ENCODE measurements at places on chromosomes 1 and 21.

- DNase-seq = no peak
Measured at GRCh38 chr1:97489834-97490233, 431.0 kb downstream of the DPYD start.

DNA sequence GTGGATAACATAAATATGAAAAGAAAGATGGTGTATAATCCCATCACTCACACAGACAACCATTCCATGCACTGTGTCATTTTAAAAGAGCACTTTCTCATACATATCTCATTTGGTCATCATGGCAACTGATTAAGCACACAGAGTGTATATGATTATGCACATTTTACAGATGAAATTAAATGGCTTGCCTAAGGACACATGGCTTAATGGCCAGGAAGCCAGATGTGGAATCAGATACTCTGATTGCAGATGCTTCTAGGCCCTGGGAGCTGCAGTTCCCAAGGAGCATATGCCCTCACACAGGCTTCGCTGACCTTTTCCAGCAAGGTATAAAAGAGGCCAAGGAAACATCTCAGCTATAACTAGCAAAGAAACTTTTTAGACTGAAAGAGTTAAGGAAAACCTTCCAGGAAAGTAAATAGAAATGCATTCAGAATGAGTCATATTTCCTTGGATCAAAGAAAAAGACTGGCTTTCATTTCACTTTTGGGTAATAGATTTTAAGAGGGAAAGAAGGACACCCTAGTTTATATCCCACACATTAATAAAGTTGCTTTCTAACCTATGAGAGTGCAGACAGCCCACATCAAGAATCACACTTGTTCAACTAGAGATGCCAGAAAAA, 19.6 kb upstream of the FAM89A start:
- no peak for DNase-seq

GRCh38 chr1:109294481-109294880, 11.5 kb upstream of the PSRC1 start:
- no peak for DNase-seq

GRCh38 chr21:41916888-41917433, 36.9 kb downstream of the C2CD2 start:
- no peak for DNase-seq

- DNase-seq = no peak
Measured at GRCh38 chr1:12057382-12057781, 5.7 kb upstream of the TNFRSF8 start.

- DNase-seq = no peak
Measured at GRCh38 chr1:98289311-98289710, 368.5 kb upstream of the DPYD start.

GRCh38 chr1:17915511-17916197, 160.5 kb downstream of the ACTL8 start:
- DNase-seq = no peak

- DNase-seq = no peak
Measured at GRCh38 chr1:156228501-156228900, 13.5 kb upstream of the BGLAP start.

DNA sequence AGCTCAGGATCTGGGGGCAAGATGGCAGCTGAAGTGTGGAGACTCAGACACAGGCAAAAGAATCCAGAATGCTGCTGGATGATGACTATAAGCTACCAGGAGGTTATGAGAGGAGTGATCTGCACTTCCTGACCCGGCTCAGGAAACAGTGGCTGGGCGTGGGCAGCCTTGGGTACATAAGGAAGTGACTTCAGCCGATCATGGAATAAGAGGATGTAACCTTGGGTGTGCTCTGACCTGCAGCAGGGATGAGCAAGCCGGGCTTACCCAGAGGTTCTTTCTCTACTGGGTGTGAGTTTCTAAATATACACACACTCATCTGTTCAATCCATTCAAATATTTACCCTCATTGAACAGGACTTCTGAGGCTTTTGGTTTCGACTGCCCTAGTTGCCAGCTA, 62.7 kb downstream of the CD34 start:
- DNase-seq = no peak

DNA sequence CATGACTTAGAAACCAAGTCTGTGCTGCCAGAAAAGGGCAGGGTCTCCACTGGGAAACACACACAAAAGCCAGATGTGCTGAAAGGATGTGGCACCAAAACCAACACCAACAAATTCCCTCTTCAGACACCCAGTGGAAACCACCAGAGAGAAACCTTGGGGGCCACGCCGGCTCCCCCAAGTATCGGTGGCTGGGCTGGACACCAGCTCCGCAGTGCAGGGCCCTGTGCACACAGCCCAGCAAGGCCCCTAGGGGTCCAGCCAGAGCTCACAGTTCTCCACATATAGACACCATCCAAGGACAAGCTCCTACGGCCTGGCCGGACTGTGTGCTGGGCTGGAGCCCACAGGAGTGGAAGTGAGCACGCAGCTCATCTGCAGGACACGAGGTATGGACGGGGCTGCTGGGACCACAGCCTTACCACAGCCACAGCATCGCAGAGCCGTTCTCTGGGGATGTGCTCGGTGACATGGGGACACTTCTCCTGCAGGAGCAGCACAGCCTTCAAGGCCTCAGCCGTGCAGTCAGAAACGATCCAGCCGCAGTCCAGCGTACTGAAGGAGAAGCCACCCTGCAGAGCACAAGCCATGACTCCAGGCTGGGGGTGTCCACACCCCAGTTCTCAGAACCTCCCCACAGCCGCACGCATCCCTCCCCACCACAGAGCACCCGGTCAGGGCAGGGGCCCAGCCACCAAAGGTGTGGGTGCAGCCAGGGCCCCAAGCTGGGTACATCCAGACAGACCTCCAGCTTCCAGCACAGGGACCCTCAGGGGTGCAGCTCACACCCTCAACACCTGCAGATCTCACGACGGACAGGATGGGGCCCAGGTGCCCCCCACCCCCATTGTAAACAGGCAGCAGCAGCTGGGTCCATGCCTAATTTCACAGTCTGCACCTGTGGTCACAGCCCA, 21.3 kb downstream of the LSS start:
- no peak for DNase-seq

GRCh38 chr1:50497007-50497406, 73.8 kb upstream of the DMRTA2 start:
- DNase-seq = no peak

Data from CD4-positive, alpha-beta T cell treated with Interleukin-17A for 1 hour (primary cell).